ENCODE measurements at places on chromosomes 4 and X.
A peak's percentile ranks its signal among the peaks of the same experiment; 100 is the strongest.

DNA sequence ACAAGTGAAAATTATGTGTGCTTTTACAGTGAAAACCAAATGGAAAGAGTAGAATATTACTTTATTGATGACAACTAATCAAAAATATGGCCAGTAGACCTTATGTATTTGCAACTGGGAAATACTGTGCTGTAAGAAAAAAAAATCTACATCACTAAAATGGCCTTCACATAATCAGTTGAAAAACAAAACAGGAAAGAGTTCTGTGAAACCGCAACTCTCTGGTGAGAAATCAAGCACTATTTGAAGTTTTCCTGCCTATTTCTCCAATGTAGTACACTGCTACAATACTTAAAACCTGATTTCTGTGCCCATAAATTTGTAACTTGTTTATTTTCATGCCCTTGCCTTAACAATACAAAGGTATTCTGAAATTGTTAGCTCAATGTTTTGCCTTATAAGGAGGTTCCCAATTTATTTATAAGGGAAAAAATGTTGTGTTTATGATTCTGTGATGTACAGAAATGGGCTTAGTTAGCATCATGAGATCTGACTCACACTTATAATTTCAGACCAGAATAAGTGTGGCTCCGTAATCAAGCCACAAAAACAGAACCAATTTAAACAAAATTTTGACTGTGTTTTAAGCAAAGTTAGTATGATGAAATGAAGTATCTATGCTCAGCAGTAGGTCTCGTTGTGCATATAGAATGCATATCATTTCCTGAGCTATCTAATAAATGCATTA, 147.1 kb downstream of the FAT4 start:
- no peak for DNase-seq

GRCh38 chr4:140238351-140239056, 84.5 kb upstream of the MAML3 start:
- peak; percentile 91 for DNase-seq

- DNase-seq = no peak
Measured at GRCh38 chrX:5958523-5958922, 270.1 kb downstream of the NLGN4X start.

GRCh38 chr4:25844961-25845712, 17.7 kb downstream of the SEL1L3 start:
- no peak for DNase-seq

DNA sequence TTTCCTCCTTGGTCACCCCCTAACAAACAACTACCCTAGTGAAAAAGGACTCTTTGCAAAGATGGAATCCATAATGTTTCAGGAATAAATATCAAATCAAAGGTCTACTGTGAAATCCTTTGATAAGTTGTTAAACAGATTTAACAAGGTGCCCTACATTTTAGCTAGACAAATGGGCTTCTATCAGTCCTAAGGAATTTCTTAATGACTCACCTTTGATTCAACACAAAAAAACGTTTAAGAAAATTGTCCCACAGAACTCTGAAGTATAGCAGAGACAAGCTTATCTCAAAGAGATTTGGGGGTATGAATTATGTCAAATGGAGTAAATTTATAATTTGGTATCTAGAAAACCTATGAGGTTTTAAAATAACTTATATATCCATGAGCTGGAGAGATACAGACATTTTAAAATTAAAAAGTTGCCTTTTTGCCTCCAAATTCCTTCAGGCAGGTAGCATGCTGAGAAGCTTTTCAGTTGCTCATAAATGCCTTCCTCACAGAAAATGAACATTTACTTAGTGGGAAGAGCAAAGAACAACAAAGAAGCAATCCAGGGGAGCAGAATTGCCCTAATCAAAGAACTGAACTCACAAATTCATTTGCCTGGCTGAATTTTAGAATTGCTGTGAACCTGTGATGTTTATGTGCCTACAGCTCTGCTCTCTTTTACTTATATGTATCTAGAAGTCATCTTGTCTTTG, 649.3 kb downstream of the STPG2 start:
- no peak for DNase-seq

- DNase-seq = peak; percentile 17
Measured at GRCh38 chr4:76377911-76378310, 43.0 kb downstream of the CCDC158 start.

- no peak for DNase-seq
Measured at GRCh38 chr4:70315928-70316327, 18.9 kb upstream of the CABS1 start.

DNA sequence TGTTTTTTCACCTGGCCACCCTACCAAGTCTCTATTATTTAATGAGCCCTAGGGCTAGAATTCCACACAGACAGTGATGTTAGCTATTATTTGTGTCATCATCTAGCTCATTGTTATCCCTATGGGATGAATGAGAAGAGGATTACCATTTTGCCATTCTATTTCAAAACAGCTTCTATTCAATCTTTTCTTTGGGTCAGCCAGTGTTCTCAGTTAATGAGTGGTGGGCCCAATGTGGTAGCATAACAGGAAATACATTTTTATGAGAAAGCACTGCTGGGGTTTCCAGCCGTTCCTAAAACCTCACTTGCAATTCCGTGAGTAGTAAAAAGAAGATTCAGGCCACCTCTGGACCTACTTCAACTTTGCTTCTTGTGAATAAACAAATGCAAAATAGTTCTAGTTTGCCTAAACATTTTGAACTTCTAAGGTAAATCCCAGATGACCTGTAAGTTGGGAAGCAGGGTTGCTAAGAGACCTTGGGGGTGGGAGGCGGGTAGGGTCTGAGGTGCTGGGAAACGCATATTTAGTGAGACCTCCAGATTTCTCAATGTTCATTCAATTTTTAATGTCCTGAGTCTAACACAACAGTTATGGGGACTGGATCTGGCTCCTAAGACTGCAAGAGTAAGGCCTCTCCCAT, 24.8 kb upstream of the CYP2U1 start:
- DNase-seq = no peak

DNA sequence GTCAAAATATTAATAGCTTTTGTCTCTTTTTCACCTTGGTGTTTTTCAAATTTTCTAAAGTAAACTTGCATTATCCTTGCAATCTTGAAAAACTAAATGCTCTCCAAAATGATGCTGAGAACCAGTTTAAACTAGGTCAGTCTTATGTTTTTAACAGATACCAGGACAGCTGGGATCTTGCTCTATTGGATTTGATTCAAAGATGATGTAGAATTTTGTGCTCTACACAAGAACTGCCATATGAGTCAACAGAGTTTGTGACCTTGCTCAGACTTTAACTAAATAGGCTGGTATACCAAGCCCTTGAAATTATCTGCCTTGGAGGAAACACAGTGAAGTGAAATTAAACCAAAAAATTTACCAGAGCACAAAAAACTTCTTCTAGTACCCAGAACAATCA, 991.1 kb downstream of the STPG2 start:
- DNase-seq = no peak
